EL (cell line): ENCODE measurements at places on chromosomes 16 and 17.

GRCh38 chr17:51351890-51352289 lies 91.5 kb downstream of the UTP18 start:
- no peak for DNase-seq

DNA sequence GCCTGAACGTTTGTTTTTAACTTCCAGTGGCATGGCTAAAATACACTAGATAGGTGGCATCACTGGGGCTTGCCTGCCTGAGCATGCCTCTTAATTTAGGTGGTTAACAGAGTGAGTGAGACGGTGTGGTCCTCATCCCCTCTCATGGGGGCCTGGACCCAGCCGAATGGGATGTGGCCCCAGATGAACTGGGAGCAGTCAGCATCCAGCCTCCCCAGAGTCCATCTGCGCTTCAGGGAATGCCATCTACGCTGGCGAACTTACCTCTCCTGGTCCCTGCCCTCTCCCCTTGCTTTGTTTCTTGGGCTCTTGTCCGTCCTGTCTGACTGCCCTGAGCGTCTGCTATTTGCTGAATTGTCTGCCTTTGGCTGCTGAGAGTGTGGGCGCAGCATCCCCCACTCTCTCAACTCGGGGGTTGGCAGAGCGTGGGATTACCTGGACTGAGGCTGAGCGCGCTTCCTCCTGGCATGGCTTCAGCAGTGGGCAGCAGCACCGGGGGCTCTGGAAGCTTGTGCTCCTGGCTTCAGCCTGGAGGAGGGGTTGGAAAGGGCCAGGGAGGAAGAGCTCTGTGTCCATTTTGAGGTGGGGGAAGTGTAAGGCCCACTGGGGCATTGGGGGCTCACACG lies 2.1 kb downstream of the RAB40C start:
- no peak for DNase-seq

GRCh38 chr16:57999366-57999970 lies 1.0 kb downstream of the ZNF319 start:
- DNase-seq: peak; percentile 44

DNA sequence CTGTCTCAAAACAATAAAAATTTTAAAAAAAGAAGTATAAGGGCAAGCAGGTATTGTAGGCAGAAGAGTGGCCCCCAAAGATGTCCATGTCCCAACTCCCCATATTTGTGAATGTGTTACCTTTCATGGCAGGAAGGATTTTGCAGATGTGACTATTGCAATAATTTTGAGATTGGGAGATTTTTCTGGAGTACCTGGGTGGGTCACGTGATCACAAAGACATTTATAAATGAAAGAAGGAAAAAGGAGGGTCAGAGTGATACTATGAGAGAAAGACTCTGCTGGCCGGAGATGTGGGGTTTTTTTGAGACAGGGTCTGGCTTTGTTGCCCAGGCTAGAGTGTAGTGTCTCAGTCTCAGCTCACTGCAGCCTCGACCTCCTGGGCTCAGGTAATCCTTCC lies 27.4 kb upstream of the PAFAH1B1 start:
- DNase-seq: no peak

DNA sequence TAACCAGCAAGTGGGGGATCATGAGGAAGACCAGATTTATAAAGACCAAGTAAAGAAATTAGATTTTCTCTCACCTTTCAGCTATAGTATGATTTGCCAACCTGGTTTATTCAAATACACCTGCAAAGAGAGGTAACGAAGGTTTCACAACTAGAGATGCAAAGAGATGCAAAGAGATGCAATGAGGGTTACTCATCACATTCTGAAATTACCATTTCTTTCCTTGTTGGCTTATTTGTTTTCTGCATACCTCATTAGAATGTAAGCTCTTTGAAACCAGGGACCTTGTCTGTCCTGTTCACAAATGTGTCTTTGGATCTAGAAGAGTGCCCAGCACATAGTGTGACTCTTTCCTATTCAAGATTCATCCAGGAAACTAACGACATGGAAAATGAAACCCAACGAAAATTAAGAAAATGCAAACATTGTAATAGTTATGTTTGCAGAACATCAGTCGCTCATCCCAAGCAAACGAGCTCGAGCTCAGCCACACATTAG lies 9.0 kb upstream of the LONP2 start:
- DNase-seq: no peak

GRCh38 chr16:72508191-72508590 lies 336.2 kb upstream of the PMFBP1 start:
- DNase-seq: peak; percentile 58

DNA sequence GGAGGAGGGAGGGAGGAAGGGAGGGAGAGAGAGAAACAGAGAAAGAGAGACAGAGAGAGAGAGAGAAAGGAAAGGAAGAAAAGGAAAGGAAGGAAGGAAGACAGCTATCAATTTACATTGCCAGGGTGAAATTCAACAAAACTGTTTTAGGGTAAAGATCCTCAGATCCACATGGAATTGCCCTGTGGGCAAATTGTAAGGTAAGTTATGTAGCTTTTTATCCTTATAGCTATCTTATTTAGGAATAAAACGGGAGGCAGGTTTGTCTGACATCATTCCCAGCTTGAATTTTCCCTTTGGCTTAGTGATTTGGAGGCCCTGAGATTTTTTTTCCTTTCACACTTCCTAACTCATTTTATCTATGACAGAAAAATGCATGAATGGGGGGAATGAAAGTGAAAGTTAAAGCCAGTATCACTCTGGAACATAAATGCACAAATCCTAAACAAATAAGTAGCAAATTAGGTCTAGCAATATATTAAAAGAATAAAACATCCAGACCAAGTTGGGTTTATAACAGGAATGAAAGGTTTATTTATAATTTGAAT lies 3.4 kb upstream of the UQCRC2 start:
- no peak for DNase-seq

DNA sequence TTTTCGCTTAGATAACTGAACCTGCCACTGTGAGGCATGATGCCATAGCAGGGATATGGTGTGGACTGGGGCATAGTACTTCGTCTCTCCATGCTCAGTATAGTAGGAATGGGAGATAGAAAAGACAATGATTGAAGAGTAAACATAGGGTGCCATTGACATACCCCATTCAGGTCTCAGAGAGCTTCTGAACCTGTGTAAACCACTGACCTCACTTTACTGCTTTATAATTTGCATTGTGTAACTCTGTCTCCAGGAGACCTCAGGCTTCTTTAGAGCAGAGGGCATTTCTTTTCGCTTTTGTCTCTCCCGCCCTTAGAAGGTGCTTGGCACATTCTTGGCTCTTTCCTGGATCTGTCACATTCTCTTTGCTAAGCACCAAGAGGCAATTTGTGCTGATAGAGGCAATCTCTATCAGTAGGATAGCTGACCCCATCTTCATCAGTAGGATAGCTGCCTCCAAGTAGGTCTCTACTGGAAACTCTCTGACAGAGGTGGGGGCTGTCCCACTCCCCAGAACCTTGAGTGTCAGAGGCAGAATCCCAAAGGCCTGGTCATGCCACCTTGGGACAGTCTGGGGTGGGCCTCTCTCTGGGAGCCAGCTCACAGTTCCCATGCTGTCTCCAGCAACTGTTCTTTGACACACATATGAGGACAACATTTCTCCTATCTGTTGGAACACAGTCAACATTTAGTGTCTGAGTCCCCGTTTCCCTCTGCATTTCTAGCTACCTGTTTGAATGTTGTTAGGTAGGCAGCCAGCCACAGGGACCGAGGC lies 181.9 kb downstream of the UTP18 start:
- no peak for DNase-seq

GRCh38 chr17:17017343-17018014 lies 24.8 kb upstream of the MPRIP start:
- no peak for DNase-seq

DNA sequence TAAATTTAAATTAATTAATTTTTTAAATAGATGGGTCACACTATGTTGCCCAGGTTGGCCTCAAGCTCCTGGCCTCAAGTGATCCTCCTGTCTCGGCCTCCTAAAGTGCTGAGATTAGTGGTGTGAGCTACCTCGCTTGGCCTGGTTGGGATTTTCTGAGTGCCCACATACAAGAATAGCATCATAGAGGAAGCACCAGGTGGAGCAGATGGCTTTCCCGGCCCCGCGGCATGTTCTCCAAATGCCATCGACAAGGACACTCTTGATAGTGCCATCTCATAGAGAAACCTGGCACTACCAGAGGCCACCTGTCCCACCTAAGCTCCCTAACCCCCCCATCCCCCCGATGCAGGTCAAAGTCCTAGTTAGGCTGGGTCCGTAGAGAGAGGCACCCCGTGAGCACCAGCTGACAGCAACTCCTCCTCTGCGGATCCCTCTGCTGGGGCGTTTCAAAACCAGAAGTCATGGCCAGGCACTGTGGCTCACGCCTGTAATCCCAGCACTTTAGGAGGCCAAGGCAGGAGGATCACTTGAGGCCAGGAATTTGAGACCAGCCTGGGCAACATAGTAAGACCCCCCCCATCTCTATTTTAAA lies 65.9 kb downstream of the DNAH3 start:
- no peak for DNase-seq

- no peak for DNase-seq
Measured at GRCh38 chr17:41571561-41572434, at the start of gene KRT9. Gene KRT9, minus strand, starts transcription at chr17:41572059. Its CDS starts 67 bp downstream, at chr17:41571992.

DNA sequence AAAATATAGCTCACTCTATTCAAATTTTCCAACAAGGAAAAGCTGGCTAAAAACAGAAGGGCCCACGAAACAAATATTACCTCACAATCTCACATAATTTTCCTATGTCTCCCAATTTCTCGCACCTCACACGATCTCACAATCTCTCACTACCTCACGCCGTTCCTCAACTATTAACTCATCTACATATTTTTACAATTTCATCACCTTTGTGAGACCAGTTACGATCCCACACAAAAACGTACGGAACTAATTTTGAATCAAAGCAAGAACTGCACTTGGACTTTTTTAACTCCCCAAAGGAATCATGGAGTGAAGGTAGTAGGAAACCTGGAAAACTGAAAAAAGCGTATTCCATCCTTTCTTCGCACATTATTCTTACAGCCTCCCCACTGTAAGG lies 1.1 kb downstream of the CBX1 start:
- peak; percentile 76 for DNase-seq

DNA sequence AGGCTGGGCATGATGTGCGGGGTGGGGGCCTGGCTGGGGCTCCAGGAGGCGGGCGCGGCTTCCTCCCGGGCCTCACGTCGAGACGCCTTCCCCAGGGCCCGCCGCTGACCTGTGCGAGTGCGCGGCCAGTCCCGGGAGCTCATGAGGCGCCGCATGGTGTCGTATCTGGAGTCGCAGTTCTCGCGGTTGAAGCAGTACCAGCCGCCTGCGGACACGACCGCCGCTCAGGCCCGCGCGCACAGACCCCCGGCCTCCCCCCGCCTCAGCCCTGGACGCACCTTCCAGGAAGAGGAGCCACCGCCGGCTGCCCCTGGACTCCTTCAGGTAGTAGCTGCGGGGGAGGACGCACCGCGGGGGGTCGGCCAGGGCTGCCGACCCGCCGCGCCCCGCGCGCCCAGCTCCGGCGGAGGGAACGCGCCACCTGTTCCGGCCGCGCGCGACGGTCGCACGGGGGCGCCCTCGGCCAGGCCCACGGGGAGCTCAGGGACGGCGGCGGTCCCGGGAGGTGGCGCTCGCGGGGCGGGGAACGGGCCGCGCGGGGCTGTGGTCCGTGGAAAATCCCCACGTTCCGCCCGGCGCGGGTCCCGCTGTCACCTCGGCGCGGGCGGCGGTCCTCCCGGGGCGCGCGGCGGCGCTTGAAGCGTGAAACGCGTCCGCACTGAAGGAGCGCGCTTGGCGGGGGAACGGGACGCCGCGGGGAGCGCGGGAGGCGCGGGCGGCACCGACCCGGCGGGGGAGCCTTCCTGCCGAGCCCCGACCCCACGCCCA lies 1.4 kb downstream of the NOTUM start:
- peak; percentile 55 for DNase-seq

DNA sequence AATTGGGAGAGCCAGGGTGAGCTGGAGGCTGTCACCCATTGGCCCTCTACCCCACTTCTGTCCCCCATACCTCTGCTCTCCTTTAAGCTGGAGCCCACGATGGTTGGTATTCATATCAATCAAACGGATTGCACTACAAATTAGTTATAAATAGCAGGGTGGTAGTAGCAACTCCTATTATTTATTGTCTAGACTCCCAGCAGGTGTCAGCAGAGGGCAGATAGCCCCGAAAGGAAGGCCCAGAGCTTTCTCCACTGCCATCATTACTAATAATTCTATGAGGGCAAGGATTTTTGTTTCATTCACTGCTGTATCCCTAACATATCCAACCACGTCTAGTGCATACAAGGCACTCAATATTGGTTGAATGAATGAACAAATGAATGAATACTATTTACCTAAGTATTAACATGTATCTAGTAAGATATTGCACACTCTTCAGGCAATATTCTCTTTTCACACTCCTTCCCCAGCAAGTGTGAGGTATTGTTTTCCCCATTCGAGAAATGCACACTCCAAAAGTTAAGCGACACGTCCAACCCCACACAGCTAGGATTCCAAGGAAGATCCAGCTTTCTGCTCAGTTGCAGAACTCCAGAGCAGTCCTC lies 6.3 kb downstream of the C17orf50 start:
- peak; percentile 55 for DNase-seq

DNA sequence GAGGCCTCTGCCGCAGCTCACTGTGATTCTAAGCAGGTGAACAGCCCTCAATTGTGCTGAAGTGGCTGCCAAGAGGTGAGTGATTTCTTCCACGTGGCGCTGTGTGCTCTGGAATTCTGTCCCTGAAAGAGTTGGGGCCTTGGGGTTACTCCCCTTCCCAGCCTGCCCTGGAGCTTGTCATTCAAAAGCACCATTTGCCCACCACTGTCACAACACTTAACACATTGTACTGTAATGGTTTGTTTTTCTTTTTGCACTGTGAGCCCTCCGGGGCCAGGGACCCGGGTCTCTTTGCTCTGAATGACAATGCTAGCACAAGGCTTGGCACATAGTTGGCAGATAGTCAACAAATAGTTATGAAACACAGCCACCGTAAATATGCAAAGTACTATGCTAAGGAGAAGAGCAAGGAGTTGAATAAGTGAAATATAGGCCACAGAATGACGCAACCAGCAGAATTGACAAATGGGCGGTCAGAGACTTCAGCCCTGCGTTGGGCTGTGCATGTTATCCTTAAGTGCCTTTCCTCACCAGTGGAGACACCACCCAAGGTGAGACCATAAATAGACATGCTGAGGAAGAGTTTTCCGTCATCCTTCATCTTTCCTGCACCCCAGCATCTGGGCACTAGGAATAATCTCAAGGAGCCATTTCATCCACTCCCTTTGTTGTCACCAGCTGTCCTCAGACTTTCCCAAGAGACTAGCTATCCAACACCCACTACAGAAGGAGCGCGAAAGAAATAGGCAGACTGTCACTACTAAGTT lies 112.0 kb upstream of the DNAH9 start:
- no peak for DNase-seq

DNA sequence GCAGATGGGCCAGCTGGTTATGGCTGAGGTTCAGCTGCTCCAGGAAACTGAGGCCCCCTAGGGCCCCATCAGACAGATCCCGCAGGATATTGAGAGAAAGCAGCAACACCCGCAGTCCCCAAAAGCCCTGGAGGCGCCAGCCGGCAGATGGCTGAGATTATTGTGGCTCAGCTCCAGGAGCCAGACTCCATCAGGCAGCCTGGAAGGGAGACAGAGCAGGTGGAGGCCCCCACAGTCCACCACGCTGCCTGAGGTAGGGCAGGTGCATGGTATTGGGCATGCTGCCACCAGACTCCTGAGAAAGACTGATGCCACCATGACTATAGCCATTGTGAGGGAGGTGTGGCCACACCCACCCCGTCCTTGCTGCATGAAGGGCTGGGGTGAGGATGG lies 9.5 kb upstream of the TMEM101 start:
- no peak for DNase-seq
